ENCODE measurements at places on chromosomes 3 and 15.

GRCh38 chr3:51379301-51379700 is 5.8 kb upstream of the MANF start:
- DNase-seq = no peak

GRCh38 chr15:93477721-93478120 is 388.7 kb upstream of the RGMA start:
- no peak for DNase-seq

DNA sequence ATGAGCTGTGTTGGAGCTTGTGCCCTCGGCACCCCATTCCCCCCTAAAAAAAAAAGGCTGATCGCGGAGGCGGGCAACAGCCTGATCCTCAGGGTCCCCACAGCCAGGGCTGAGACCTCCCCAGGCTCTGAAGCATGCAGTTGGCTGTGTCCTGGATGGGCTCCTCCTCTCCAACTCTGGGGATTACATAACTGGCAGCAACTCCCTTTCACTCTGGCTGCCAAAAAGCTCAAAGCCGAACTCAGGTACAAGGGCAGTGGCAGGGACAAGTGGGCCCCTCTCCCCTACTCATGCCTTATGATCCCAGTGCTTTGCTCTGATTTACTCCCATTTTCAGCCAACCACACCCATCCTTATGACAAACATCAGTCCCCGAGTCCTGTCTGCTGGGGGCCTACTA is 18.3 kb downstream of the TPRA1 start:
- no peak for DNase-seq

DNA sequence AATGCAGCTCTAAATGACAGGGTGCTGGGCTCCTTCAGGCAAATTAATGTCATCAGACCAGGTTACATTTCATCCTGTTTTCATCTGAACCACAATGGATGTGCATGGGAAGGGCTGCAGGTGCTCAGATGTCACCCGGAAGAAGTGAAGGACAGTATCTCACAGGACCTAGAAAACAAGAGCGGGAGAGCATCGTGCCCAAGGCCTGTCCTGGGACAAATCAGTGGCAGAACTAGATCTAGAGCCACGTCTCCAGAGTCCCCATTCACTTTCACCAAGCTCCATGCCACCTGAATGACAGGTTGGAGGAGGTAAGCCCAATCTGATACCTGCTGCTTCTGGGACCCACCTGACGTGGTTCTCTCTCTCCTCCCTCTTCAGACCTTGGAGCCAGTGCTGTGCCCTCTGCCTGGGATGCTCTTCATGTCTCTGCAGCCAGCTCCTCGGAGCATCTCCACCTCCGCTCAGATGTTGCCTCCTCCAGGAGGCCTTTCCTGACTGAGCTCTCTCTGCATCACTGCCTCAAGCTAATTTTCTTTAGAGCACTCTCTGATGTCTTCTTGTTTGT is 77.3 kb downstream of the CPN2 start:
- no peak for DNase-seq

DNA sequence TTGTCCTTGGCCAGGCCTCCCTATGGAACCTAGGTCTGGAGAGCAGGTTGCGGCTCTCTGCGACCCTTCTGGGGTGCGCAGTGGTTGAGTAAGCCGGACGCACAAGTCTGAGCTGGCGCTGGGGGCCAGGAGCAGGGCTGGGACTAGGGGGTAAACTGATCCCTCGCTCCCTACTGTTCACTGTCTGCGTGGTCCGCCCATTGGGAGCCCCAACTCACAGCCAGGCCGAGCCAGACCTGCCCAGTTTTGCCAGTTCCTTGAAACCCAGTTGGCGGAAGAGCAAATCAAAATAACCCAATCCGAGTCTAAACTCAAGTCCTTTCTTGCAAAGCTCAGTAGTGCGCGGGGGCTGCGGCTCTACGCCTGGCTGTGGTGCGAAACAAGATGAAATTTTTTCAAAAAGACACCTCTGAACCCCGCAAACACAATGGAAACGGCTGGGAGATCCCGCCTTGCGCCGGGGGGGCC is 17.5 kb downstream of the RGMA start:
- no peak for DNase-seq

DNA sequence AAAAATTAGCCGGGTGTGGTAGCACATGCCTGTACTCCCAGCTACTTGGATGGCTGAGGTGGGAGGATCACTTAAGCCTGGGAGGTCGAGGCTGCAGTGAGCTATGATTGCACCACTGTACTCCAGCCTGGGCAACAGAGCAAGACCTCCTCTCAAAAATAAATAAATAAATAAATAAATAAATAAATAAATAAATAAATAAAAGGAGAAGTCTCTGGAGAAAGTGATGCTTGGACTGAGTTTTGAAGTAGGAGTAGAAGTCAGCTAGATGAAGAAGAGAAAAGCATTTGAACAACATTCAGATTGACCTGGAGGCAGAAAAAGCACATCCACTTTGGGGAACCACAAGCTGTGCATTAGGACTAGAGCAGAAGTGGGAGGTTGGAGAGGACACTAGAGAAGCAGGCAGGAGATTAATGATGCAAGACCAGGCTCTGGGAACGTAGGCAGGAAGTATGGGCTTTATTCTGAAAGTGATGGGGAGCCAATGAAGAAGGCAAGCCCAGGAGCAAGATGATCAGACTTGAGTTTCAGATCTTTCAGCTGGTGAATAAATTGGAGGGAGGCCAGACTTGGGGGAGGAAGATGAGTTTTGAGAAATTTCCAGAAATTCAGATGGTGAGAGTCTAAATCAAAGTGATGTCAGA is 48.7 kb downstream of the KLHL6 start:
- DNase-seq = no peak

DNA sequence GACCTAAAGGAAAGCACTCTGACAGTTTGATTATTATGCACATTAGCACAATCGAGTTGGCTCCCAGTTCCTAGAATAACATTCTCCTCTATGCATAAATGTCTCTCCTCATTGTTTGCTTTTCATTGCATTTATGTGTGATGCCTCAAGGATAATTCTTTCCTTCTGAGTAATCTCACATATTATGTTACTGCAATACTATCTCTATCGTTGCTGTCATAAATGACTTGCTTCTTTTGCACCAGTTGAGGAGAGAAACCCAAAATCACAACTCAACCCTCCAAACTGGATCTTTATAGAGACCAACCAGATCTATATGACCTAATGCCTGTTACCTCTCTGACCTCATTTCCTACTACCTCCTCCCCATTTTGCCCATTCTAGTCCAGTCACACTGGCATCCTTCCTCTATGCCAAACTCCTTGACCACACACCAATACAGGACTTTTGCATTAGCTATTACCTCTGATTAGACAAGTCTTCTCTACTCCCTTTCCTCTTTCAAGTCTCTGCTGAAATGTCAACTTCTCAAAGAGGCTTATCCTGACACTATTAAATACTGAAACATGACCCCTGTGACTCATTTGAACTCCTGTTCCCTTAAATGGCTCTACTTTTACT is 1026.0 kb downstream of the TUSC7 start:
- DNase-seq = no peak

GRCh38 chr3:110697961-110698360 is 373.7 kb upstream of the NECTIN3 start:
- no peak for DNase-seq

- no peak for DNase-seq
Observed at GRCh38 chr3:122063908-122064307, 8.7 kb downstream of the CD86 start.

- DNase-seq = no peak
Observed at GRCh38 chr3:190076601-190077394, 43.9 kb downstream of the P3H2 start.

GRCh38 chr15:78509726-78510312 is 2.4 kb downstream of the HYKK start:
- no peak for DNase-seq

- DNase-seq = no peak
Observed at GRCh38 chr3:25495726-25496253, 67.7 kb downstream of the RARB start.

- no peak for DNase-seq
Observed at GRCh38 chr3:123559040-123559861, 25.6 kb downstream of the HACD2 start.

- DNase-seq = no peak
Observed at GRCh38 chr15:95770196-95770595, 560.3 kb upstream of the NR2F2 start.

DNA sequence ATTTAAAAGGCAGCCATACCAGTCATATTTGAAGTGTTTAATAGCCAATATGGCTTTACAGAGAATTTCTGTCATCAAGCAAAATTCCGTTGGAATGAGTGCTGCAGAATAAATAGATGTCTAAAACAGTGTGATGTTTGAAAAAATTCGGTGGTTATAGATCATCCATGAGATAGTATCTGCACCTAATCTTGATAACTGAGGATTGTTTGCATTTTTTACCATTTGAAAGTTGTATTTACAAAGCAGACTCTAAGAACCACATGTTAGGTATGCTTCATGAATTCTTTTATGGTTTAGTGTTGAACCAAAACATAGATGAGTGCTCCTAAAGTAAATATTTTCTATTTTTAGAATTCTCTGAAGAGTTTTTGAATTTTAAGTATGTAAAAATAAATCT is 476.1 kb downstream of the NAALADL2 start:
- peak; percentile 47 for DNase-seq

GRCh38 chr3:55197021-55197420 is 269.2 kb upstream of the LRTM1 start:
- DNase-seq = no peak

DNA sequence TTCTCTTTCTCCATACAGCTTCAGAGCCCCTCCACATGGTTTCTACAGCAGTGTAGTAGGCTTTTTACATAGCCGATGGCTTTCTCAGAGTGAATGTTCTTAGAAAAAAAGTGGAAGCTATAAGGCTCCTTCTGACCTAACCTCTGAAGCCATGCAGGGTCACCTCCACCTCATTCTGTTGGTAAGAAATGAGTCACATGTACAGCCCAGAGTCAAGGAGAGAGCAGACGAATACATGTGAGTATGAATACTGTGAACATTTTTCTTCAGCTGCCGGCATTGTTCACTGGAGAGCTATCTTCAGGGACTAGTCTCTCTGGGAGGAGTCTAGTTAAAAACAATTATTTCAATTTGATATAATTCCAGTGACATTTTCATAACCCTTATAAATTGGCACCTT is 68.2 kb upstream of the THRB start:
- DNase-seq = no peak

GRCh38 chr3:125433611-125434041 is 58.5 kb upstream of the ZNF148 start:
- DNase-seq = no peak

DNA sequence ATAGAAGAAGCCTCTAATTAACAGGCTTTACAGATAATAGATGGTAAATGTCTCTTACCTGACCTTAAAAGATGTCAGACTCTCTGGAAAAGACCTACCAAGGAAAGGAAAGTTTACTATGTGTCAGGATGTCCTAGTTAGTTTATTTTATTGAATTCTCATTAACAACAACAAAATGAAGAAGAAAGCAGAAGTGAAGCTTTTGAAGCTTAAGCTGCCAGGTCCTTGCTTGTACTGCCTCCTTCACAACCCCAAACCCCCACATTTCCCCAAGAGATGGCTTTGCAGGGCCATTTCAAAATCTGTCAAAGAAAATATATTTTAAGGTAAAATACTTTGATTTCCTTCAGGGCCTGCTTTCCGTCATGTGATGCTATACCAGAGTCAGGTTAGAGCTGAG is 798.4 kb downstream of the TUSC7 start:
- DNase-seq = no peak

GRCh38 chr3:40290396-40290795 is 19.1 kb upstream of the EIF1B start:
- no peak for DNase-seq
